Esophagus squamous epithelium (tissue), 5 donors: ENCODE measurements at places on chromosomes 13 and 19.

DNA sequence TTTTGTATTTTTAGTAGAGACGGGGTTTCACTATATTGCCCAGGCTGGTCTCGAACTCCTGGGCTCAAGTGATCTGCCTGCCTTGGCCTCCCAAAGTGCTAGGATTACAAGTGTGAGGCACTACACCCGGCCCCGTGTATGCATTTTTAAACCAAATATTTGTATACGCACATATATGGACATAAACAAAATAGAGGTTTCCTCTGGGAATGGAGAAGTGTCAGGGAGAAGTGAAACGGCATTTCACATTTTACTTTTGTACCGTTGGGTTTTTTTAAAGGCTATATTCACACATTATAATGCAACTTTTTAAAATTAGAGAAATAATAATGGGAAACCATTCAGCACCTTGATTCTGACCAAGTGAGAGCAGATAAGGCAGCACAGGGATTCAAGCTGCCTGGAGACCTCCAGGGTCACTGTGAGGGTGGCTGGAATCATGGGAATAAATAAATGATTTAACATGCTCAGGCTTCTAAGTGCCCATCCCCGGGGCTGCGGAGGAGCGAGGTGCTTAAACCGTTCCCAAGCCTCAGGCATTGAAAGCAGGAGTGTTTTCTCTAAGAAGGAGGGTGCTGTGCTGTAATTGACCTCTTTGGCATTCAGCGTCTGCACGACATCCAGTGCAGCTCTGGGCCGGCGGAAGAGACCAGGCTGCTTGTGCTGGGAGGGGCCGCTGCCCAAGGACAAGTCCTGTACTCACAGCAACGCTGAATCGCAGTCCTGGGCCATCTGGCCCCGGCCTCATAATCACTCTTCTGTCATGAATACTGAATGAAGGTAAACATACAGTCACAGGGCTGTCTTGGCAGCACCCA lies 24.7 kb downstream of the GPR42 start:
- DNase-seq, result no peak

DNA sequence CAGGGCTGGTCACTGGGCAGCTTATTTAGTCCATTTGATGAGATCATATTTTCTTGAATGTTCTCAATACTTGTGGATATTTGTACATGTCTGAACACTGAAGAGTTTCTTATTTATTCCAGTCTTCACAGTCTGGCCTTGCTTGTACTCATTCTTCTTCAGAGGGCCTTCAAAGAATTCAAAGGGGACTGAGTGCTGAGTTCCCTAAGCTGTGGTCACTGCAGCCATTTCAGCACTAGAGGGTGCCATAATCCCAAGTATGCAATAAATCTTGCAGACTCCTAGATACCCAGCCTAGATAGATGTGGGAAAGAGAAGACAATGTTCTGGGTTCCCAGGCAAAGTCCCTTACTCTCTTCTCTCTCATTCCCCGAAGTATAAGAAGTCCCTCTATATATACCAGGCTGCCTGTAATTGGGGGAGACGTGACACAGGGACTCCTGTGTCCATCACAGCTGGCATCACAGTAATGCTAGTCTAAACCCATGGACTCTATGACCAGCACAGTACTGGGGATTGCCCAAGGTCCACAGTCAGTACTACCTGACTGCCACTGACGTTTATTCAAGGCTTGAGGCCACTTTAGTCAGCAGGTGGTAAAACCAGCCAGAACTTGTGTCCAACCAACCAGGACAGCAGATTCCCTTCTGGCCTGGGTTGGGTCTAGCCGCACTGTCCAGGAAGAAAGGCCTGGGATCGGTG lies 8.9 kb upstream of the VN1R1 start:
- no peak for DNase-seq

GRCh38 chr13:98842070-98842469 lies 89.6 kb upstream of the SLC15A1 start:
- no peak for DNase-seq

DNA sequence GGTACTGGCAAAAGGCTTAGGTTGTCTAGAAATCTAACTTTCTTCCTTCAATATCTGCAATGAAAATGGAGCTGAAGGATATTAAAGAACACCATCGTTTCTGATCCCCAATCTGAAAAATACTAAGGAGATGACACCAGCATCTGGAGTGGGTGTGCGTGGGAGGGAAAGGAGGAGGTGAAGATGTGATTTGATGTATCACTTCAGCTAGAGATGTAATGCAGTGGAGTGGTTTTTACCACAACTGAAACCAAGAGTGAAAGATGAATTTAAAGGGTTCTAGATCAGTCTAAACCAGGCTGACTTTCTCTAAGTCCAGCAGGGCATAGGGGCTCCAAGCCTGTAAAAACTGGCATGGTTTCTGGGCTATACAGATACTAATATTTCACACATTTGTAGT lies 148.4 kb downstream of the AKAP11 start:
- no peak for DNase-seq

DNA sequence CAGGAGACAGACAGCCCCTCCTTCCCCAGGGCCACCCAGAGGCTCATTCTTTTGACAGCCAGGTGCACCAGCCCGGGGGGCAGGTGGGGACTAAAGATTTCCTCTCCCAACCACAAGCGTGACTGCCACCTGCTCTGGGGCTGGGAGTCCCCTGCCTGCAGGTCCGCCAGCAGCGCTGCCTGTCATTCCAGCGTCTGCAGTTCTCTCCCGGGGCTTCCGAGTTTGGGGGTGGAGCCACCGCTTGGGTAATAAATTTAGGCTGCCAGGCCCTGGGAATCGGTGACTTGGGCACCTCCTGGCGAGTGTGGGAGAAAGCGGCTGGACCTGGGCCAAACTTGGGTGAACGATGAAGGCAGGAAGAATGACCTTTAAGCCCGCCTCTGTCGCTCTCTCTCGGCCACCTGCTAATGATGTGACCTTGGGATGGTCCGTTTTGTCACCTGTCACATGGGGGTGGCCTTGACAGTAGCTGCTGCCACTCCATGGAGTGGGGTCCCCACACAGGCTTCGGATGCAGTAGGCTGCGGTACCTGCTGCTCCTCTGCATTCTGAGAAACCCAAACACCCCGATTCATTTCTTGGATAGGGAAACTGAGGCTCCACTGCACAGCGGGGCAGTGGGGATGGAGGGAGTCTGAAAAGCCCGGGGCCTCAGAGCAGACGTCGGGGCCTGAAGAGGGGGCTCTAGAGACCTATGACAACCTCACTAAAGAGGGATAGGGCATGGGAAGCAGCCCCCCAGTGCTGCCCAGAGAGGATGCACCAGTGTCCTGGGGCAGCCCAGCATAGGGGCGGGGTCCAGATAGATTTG lies 12.8 kb downstream of the FUT6 start:
- DNase-seq, result no peak

DNA sequence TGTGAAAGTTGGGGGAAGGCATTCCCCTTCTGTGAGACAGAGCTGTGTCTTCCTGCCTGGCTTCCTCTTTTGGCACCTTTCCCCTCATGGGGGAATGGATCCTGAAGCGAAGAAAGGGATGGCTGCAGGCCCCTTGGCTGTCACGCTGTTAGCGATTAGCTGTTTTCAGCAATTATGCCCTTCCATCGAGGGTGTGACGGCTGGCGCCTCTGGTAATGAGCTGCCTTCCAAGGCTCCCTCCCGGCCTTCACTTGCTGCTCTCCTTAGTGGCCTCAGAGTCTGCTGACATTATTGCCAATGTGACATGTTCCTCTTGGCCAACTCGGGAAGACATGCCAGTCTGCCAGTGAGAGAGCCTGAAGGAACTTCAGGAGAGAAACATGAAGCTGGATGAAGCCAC lies 162.1 kb downstream of the ZIC5 start:
- DNase-seq, result no peak

DNA sequence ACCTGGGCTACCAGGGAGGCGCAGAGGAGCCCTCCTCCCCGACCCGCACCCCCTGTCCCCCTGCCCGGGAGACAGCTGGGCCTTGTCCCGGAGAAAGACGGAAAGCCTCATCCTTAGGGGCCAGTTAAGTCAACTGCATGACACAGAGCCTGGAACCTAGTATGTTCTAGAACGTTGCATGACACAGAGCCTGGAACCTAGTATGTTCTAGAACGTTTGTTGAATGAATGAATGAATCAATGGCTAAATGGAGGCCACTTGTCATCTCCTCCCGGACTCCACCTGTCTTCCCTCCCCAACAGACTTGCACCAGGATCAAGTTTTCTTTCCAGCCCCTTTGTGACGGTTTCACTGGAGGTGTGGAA lies 706 bp downstream of the SERP2 start:
- no peak for DNase-seq

DNA sequence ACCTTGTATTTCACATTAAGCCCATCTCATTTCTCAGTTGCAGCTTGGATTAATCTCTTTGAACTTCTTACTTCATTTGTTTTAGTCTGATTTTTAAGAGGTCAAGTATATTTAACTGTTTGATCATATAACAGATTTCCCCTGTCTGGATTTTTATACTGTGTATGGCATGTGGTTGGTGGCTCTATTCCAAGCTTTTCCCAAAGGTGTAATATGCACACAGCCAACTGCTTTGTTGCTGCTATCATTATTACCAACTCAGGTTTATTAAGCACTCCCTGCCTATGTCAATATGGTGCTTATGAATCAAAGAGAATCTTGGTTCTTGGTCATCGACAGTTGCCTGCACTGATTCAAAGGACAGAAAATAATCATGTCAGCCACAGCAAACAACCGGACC lies 92.6 kb downstream of the RAP2A start:
- no peak for DNase-seq

GRCh38 chr19:14370169-14370939 lies 10.9 kb upstream of the ADGRE5 start:
- no peak for DNase-seq

- DNase-seq, result no peak
Observed at GRCh38 chr19:1855828-1856255, 7.5 kb downstream of the KLF16 start.
